ENCODE measurements at places on chromosomes 2 and 18. TPM values are rescaled to one million over a fixed set of nuclear protein-coding genes. Genes with fewer than 3 reads are reported as not detected.

DNA sequence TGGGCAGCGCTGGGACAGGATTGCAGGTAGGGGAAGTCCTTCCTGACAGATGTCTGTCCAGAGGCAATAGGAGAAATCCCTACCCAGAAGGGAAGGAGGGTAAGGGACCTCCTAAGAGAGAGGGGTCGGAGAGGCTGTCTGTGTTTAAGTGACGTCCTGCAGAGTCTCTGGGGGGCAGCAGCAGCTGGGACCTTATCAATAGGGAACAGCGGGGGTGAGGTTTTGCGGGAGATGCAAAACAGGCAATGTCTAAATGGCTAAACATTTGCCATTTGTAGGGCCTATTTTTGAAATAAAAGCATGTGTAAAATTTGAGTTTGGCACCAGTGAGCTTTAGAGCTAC lies 108.7 kb upstream of the HS6ST1 start:
- peaks cover 7% of the 10 kb centered on the region for H3K4me1 ChIP-seq
- no peak for DNase-seq
- no peak overlapping the region for H3K27ac ChIP-seq
- H3K36me3 ChIP-seq, result no peaks in the 10 kb centered on the region
- no peaks in the 10 kb centered on the region for H3K27me3 ChIP-seq

C1GALT1C1L gene
- not detected for total RNA-seq

CYP26B1 gene
- not detected for total RNA-seq

GRCh38 chr2:127001751-127002150 lies 103.1 kb downstream of the TEX51 start:
- H3K4me3 ChIP-seq, result no peak overlapping the region
- DNase-seq, result no peak
- no peak overlapping the region for H3K27ac ChIP-seq
- no peaks in the 10 kb centered on the region for H3K4me1 ChIP-seq
